Activated naive CD4-positive, alpha-beta T cell treated with anti-CD3 and anti-CD28 coated beads, Interleukin-2, amount 10 ng/mL, durations not matched to agents 7 days and 5 days (primary cell): ENCODE measurements at places on chromosomes 13 and 19.

GRCh38 chr13:95571941-95572340 is 19.4 kb downstream of the CLDN10 start:
- DNase-seq: no peak

DNA sequence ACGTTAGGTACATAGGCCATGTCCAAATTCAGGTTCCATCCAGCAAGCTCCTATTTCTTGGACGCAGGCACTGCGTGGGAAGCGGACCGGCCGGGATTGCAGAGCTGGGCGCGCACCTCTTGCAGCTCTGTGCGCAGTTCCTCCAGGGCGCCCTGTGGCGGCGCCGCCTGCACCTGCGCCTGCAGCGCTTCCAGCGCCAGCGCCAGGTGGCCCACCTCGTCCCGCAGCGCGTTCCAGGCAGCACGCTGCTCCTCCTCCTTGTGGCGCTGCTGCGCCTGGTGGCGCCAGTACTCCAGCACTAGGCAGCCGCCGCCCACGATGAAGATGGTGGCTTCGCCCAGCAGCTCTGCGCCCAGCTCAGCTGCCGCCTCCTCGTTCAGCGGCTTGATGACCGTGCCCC is 31.1 kb downstream of the OPA3 start:
- no peak for DNase-seq

DNA sequence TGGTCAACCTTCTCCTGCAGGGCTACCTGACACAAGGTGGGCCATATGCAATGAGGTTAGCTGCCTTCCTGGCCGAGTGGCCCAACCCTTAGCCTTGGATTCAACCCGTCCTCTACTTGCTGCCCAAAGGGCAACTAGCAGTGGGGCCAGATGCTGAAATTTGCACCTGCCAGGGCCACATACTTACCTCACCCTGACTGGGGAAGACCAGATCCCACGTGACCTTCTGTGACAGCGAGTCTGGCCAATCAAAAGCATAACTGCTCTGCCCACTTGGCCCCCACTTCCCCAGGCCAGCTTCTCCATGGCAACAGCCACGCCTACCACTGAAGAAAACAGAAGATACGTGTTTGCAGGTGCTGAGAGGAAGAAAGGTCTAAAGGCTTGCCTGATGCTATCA is 10.9 kb downstream of the PEG3 start:
- DNase-seq: no peak

- DNase-seq: no peak
Observed at GRCh38 chr19:22607653-22608430, 26.3 kb upstream of the ZNF492 start.

DNA sequence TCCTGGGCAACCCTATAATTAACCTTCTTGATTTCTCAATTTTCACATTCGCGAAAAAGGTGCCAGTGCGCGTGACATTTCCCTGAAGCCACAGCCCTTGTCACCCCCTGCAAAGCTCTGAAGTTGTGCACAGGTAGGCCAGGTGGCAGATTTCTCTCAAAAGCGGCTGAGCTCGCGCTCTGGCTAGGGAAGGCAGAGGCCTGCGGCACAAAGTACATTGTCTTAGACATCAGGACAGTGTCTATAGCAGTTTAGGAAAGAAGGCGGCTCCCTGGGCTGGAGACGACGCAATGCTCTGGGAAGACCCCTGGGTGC is 42.9 kb upstream of the ZNF14 start:
- DNase-seq: no peak

DNA sequence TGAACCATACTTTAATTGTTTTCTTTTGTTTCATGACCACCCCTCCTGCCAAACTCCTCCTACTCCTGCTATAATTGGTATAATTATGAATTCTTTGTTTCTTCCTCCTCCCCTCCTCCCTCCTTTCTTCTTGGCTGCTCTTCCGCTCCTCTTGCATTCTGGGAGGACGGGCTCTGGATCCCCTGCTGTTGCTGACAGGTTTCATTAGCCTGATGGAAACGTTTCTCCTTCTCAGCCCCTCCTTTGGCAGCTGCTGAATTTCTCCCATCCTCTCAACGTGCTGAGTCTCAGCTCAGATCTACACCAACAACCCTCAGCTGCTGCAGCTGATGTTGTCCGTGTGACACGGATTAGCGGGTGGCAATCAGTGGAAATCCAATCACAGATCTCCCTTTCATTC is 97.1 kb upstream of the UBAC2 start:
- no peak for DNase-seq

DNA sequence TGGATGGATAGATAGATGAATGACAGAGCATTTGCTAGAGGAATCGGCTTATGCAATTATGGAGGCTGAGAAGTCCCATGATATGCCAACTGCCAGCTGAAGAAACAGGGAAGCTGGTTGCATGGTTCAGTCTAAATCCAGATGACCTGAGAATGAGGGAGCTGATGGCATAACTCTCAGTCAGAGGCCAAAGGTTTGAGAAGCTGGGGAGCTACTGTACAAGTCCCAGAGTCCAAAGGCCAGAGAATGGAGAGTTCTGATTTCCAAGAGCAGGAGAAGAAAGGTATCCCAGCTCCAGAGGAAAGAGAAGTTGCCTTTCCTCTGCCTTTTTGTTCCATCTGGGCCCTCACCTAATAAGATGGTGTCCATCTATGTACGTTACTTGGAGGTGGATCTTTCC is 108.3 kb downstream of the CDK8 start:
- DNase-seq: no peak

GRCh38 chr13:73212482-73212881 is 153.7 kb downstream of the KLF5 start:
- DNase-seq: no peak

GRCh38 chr19:44757735-44758505 is 9.4 kb downstream of the BCL3 start:
- no peak for DNase-seq
